Stimulated activated CD4-positive, alpha-beta T cell treated with anti-CD3 and anti-CD28 coated beads, Interleukin-12 subunit alpha, Interleukin-12 subunit beta, amount 100 ng/mL, for 24 hours (primary cell): ENCODE measurements at places on chromosomes 3 and 15.

- no peak for DNase-seq
Observed at GRCh38 chr3:33886015-33886414, 87.6 kb downstream of the PDCD6IP start.

DNA sequence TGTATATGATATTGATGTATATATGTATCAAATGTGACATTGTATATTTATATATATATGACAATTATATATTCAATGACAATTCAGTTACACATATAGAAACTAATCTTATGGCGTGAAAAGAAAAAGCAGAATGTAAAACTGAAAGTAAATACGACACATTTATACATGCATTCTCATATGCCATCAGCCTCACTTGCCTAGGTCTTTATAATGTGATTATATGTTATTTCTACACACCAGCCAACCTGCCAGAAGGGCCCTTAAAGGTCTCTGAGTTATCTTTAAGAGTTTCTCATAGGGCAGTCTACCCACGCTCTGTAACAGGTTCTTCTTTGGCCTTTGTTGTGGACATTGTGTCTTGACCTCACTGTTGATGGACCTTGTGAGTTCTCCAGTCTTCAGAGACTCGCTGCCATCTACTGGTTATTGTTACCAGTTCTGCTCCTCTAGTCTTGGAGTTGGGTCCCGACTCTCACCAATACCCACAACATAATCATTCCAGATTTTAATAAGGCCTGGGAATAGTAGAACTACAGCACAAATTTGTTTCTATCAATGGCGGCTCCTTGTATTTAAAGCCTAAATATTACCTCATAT is 371.5 kb upstream of the GOLIM4 start:
- no peak for DNase-seq

GRCh38 chr15:35674873-35675781 is 129.2 kb upstream of the DPH6 start:
- DNase-seq = no peak

- no peak for DNase-seq
Observed at GRCh38 chr15:51932161-51932560, 39.4 kb downstream of the LEO1 start.

- no peak for DNase-seq
Observed at GRCh38 chr15:89353991-89354390, 19.4 kb upstream of the POLG start.
